ENCODE measurements at places on chromosomes 3 and 15.

- no peak for DNase-seq
These were observed 8.7 kb downstream of the P2RY14 start for GRCh38 chr3:151269631-151270030.

GRCh38 chr3:130340766-130341165, 4.7 kb upstream of the COL6A5 start:
- DNase-seq, result no peak

- no peak for DNase-seq
These were observed 12.3 kb downstream of the ALPK3 start for GRCh38 chr15:84829428-84829827.

GRCh38 chr3:69472093-69472492, 86.2 kb upstream of the FRMD4B start:
- DNase-seq, result no peak

- no peak for DNase-seq
These were observed 9.9 kb downstream of the GTPBP8 start for GRCh38 chr3:113000691-113001090.

DNA sequence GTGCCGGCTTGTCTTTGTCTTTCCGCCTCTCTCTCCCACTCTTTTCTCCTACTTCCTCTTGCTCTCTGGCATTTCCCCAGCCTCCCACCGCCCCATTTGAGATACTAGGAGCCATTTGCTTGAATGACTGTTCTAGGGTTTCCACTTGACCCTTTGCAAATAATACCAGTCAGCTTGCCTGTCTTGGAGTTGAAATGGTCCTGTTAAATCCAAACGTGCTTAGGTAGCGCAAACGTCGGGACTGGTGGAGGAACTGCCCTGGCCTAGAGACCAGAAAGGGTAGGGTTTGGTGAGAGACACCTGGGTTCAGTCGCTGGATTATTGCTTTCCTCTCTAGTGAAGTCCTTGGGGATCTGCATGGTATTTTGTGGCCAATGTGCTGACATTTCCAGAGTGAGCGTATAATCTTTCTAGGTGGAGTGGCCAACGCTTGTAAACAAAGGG, 10.6 kb downstream of the ZIC1 start:
- DNase-seq, result no peak

DNA sequence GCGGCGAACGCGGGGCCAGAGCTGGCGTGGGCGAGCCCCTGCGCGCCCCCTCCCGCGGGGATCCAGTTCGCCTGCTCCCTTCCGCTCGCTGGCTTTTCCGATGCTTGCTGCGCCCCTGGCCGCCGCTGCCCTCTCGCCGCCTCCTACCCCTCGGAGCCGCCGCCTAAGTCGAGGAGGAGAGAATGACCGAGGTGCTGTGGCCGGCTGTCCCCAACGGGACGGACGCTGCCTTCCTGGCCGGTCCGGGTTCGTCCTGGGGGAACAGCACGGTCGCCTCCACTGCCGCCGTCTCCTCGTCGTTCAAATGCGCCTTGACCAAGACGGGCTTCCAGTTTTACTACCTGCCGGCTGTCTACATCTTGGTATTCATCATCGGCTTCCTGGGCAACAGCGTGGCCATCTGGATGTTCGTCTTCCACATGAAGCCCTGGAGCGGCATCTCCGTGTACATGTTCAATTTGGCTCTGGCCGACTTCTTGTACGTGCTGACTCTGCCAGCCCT, 721 bp downstream of the P2RY1 start:
- no peak for DNase-seq

GRCh38 chr15:63573533-63573932, 23.7 kb upstream of the FBXL22 start:
- DNase-seq, result no peak

- no peak for DNase-seq
These were observed 35.4 kb upstream of the SLC7A14 start for GRCh38 chr3:170621256-170621655.

DNA sequence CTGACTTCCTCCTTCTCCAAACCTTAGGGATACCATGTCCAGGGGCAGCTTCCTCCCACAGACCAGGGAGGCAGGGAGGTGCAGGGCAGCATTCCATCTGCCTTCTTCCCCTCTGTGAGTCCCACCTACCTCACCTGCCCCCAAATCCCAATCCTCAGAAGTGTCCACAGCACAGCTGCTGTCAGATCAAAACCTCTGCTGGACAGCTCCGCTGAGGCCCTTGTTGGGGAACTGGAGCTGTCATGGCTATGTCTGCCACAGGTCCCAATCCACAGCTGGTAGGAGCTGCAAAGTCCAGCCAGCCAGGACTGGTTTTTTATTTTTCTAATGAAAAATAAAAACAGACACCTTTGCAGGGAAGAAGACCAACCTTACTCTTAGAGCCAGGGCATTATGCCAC, 40.7 kb upstream of the TBC1D21 start:
- no peak for DNase-seq
